ENCODE measurements at places on chromosomes 5 and 9.

DNA sequence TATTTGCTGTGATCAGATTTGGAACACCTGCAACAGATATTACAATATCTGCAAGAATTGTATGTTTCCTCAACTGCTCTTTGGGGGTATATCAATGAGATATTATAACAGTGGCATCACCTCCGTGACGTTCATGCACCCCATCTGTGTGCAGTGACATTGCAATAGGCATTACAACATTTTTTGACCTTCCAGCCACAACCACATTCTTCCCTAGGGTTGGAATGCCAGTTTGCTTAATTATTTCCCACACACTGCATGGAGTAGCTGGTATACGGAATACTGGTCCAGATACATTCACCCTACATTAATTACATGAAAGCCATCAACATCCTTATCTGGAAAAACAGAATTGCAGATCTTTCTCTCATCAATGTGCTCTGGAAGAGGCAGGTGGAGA lies 42.3 kb downstream of the FBXO4 start:
- no peak for DNase-seq

GRCh38 chr5:33328818-33329217 lies 111.9 kb upstream of the TARS1 start:
- DNase-seq = no peak

GRCh38 chr9:35954942-35955546 lies 2.9 kb downstream of the OR2S2 start:
- DNase-seq = peak; percentile 48

DNA sequence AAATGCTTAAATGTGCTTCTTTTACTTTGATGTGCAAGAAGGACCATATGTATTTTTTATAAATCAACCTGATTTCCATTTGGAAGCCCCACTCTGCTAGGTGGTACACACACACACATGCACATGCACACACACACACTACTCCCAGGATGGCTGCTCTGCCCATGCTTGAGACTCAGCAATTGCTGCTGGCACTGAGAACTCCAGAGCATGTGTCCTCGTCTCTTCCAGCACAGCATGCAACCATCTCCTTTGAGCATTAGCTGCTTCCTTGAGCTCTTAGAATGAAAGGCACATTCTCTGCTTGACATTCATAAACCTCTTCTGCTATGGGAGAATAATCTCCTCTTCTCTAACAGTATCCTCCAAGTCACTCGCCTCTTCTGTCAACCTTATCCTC lies 115.9 kb downstream of the FEM1C start:
- no peak for DNase-seq

DNA sequence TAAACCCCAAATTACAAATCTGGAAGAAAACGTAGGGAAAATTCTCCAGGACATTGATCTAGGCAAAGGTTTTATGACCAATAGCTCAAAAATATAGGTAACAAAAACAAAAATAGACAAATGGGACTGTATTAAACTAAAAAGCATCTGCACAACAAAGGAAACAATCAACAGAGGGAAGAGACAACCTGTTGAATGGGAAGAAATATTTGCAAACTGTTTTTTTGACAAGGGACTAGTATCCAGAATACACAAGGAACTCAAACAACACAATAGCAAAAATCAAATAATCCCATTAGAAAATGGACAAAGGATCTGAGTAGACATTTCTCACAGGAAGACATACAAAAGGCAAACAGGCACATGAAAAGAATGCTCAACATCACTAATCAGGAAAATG lies 386.3 kb downstream of the ENC1 start:
- no peak for DNase-seq

DNA sequence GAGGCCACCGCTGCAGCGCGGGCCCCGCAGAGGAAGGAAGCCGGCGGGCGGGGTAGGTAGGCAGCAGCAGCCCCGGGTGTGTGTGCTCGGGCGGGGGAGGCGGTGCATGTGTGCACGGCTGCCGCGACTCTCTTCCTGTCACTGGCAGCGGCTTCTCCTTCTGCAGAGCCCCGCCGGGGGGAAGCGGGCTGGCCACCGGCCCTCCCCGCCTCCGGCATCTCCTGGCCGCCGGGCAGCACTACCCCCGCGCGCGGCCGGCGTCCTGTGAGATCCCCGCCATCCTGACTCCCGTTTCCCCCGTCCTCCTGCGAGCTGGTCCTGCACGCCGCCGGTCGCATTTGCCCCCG lies 315 bp downstream of the PIK3R1 start:
- DNase-seq = peak; percentile 49

DNA sequence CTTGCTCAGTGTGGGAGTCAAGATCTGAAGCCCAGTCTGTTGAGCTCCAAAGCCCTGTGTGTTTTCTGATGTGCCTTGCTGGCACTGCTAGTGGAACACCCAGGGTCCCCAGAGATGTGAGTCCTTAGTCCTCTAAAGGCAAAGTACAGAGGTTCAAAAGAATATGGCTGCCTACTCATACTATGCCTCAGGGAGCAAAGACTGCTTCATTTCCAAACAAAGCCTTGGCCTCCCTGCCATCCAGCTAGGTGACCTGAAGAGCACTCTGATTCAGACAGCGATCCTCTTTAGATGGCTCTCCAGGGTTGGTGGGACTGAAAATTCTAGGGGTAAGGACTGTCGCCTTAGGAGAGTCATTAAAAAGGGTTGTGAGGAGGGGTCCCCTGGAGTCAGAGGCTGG lies 2.0 kb downstream of the PRLR start:
- no peak for DNase-seq

GRCh38 chr5:24376210-24376609 lies 268.6 kb downstream of the CDH10 start:
- DNase-seq = no peak

GRCh38 chr9:128558431-128559310 lies 6.3 kb downstream of the SPTAN1 start:
- DNase-seq = peak; percentile 73

GRCh38 chr9:125942125-125942524 lies 195.0 kb downstream of the PBX3 start:
- DNase-seq = no peak

All from NCI-H1105 (cell line).